ENCODE measurements at places on chromosomes 5 and 9.
A peak's percentile ranks its signal among the peaks of the same experiment; 100 is the strongest.

- no peak for DNase-seq
Measured at GRCh38 chr5:35855187-35855586, 1.5 kb upstream of the IL7R start.

GRCh38 chr9:6644346-6645104 is 1.0 kb downstream of the GLDC start:
- no peak for DNase-seq

GRCh38 chr9:70580606-70581195 is 166.2 kb upstream of the KLF9 start:
- no peak for DNase-seq

- no peak for DNase-seq
Measured at GRCh38 chr5:91030521-91031401, 352.4 kb downstream of the ARRDC3 start.

DNA sequence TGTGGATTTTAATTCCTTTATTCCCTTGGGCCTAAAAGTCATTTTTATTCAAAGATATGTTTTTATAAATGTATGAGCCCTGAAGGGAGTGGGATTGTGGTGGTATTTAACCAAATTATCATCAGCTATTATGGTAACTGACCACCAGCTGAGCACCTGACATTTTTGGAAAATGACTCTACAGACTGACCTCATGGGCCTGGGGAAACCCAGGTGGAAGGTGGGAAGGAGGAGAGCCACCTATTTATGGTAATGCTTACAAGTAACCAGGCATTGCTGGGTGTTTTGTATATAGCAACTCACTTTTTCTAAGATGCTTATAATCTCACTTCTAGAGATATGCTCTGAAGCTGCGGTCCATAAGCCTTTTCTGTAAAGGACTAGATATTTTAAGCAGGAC is 22.3 kb upstream of the NFIB start:
- no peak for DNase-seq

DNA sequence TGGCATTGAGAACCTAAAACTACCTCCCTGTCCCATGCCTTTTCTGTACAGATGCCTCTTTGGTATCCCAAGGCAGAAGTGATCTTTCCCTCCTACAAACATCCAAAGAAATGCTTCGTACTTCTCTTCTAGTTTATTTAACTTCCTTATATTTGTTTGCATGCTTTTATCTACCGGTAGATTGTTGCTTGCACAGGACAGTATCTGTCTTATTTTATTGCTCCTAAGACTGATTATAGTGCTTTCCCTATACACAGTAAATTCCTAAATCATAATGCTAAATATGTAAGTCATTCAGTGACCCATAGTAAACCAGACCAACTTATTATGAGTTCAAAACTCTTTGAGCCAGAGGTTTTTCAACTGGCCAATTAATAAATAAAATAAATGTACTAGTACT is 156.9 kb downstream of the PRELID2 start:
- no peak for DNase-seq

DNA sequence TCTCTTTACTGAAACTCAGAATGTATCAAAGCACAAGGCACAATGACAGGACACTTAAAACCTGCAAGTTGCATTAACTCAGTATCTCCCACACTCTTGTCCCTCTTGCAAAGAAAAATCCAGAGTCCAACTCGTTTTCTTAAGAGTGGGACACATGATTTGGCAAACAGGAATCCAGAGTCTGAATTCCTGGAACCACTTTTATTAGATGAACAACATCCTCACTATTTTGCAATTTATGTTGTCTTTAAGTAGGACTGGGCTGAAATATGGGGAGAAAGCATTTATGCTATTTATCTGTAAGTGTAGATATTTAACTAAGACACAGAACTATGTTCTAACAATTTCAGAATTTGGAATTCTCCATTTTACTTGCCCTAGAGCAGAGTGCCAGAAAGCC is 69.1 kb downstream of the ABCA1 start:
- DNase-seq: peak; percentile 60

DNA sequence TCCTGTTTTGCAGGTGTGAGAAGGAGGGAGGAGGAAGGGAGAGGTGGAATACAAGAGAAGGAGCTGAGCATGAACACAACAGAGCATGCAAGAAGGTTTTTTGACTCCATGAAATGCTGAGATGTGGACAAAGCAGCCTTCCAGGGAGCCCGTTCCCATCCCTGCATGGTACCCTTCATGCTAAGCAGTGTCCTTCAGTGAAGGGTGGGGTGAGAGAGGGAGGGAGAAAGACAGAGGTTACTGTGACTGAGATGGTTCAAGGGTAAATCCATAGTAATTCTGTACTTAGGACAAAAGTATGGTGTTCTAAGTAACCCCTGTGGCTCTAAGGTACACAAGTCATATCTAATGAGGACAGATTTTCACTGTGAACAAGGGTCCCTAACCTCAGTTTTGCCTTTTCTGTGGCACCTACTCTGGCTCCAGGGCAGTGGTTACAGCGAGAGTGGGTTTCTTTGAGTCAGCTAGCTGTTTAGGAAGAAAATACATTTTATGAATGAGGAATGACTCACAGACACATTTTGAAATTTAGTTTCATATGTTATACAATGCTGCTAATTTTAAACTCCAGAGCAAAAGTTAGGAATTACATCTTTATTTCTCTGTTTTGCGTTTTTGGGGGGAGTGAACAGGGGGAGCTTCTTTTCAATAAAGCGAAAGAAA is 184.9 kb upstream of the SLC12A2 start:
- no peak for DNase-seq

DNA sequence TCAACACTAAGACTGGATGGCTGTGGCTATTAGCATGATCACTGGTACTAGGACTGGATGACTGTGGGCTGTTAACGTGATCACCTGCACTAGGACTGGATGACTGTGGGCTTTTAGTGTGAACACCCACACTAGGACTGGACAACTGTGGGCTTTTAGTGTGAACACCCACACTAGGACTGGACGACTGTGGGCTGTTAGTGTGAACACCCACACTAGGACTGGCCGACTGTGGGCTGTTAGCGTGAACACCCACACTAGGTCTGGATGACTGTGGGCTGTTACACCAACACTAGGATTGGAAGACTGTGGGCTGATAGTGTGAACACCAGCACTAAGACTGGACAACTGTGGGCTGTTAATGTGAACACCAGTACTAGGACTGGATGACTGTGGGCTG is 329.2 kb downstream of the OSTF1 start:
- DNase-seq: no peak

GRCh38 chr5:56494300-56494731 is 261.2 kb upstream of the ANKRD55 start:
- peak; percentile 48 for DNase-seq

DNA sequence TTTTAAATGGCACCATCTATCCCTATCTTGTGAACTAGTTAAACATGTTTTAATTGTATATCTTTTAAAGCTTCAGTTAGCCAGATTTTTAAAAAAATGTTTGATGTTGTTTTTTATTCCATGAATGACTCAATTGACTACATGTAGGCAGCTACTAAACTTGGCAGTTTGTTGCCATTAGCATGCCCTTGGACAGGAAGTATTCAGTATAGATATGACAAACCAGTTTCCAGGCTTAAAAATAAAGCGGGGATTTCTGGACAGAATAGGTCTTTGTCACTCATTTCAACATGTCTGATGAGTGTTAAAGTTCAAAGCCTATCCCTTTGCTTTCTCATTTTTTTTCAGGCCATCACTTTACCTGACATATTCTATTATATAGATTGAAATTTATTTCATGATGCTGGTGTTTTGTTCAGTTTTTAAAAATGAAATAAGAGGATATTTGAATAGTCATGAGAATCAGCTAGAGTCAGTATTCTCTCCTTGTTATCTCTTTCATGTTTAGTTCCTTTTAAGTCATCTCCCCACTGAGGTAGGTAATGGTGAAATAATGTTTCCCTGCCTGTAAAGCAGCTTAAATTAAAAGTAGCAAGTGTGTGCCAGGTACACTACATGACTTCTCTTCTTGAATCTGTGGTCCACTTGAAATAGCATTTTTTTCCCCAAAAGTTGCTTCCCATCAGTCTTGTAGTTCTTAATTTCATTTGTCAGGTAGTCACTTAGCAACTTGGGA is 11.9 kb downstream of the TNFAIP8 start:
- DNase-seq: peak; percentile 38

- DNase-seq: peak; percentile 34
Measured at GRCh38 chr9:73683862-73684591, 532.4 kb downstream of the ANXA1 start.

GRCh38 chr9:136552117-136552703 is 6.4 kb upstream of the NOTCH1 start:
- peak; percentile 78 for DNase-seq

GRCh38 chr9:121074370-121075250 is at the start of gene CNTRL:
Gene CNTRL (plus strand): TSS chr9:121074955. CDS start chr9:121088327, 13,372 bp downstream.
- DNase-seq: peak; percentile 94

- DNase-seq: peak; percentile 70
Measured at GRCh38 chr5:72436796-72437471, 70.3 kb downstream of the ZNF366 start.

- no peak for DNase-seq
Measured at GRCh38 chr9:14186096-14186495, 127.8 kb downstream of the NFIB start.

GRCh38 chr9:127065592-127065991 is 56.8 kb downstream of the ANGPTL2 start:
- peak; percentile 56 for DNase-seq

GRCh38 chr9:18689921-18690320 is 216.0 kb downstream of the ADAMTSL1 start:
- DNase-seq: no peak

- DNase-seq: peak; percentile 90
Measured at GRCh38 chr5:149957855-149958254, 2.7 kb upstream of the SLC26A2 start.

- DNase-seq: no peak
Measured at GRCh38 chr5:58076483-58077257, 383.2 kb downstream of the PLK2 start.

- peak; percentile 78 for DNase-seq
Measured at GRCh38 chr5:122906768-122907167, 61.4 kb downstream of the SNX24 start.

- DNase-seq: peak; percentile 19
Measured at GRCh38 chr5:95087816-95088317, 197.0 kb downstream of the MCTP1 start.

DNA sequence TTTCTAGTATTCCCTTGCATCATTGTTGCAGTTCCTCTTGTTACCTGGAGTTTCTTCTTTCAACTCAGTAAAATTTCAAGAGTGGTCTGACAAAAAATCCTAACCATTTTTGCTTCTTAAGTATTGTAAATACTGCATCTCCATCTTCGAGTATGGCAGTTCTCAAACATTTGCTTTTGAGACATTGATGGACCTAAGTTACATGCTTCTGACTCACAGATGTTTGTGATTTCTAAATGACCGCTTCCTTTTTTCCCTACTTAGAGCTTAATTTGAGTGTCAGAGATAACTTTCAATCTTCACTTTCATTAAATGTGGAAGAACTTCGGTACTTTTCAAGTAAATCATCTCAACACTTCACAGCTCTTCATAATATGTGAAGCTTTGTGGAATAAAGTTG is 4.2 kb downstream of the UHRF2 start:
- peak; percentile 29 for DNase-seq

DNA sequence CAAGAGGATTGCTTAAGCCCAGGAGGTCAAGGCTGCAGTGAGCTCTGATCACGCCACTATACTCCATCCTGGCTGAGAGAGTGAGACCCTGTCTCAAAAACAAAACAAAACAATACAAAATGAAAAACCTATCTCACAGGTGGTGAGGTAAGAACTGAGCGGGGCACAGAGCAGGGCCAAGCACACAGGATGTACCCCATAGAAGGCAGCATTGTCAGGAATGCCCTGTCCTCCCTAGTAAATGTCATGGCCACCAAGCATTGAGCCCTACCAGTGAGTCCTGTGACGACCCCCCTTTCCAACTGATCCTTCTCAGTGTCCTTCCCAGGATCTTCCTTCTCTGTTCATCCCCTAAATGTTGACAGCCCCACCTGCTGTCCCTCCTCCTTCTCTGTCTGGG is 44.6 kb upstream of the ALDH1B1 start:
- DNase-seq: no peak

DNA sequence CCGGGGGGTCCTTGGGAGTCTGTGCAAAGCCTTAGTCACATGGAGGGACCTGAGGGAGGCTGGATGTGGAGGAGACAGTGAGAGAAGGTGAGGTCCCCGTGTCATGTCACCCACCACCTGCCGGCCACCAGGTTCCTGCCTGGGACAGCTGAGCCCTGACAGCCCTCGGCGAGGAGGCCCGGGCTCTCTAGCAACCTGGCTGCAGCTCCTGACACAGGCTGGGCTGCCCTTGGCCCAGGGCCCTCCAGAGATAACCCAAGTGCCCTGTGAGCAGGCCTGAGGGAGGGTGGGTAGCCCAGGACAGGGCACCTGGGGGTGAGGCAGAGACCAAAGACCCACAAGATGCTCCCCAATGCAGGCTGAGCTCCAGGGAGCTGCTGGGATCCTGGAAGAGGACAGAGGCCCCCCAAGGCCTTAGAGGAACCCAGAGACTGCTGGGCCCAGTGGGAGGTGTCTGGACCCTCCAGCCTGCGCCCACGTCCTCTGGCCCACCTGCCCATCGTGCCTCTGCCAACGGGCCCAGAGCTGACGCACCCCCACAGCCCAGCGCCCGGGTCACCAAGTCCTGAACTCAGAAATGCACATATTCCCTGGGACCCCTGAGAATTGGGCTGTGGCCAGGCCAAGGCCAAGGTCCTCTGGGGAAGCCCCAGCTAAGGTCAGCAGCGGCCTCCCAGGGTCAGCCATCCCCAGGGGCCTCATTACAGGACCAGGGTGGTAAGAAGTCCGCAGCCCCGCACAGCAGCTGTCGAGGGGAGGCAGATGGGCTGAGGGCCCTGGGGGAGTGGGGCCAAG is 8.8 kb upstream of the PTGDS start:
- no peak for DNase-seq

DNA sequence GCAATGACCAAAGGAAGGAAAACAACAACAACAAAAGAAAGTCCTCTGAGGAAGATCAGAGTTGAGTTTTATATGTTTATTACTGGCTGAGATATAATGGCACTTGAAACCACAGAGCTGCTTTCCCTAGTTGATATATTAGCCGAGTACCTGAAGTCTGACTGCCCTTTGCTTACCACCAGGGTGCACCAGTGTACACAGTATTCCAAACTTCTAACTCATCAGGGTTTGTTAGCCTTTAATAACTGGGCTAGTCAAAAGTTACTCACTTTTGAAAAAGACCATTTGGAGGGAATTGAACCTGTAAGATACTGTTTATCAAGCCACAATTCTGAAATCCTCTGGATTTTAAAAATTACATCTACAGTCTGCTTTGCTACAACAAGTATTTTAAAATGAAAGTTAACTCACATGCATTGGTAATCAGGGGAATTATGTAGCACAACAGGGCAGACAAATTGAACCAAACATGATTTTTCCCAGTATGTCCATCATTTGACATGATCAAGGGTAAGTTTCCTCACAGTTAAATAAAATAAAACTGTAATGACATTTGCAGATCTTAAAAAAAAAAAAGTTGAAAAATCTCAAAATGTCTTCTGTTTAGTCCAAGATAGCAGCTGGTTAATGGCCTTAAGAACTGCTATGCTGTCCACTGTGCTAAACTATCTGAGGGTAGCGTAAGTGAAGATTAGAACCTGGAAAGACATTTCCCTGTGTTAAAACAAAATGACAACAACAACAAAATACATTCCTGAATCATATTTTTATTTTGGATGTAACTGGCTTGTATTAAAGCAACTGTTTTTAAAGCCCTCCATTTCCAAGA is 57.3 kb upstream of the C6 start:
- DNase-seq: peak; percentile 61

Data from EL (cell line).